ENCODE measurements at places on chromosomes 13 and 19.
A peak's percentile ranks its signal among the peaks of the same experiment; 100 is the strongest.

GRCh38 chr13:89372193-89372592 is 1701.0 kb downstream of the SLITRK5 start:
- DNase-seq: no peak

- DNase-seq: no peak
These were observed 14.3 kb upstream of the FKRP start for GRCh38 chr19:46731584-46731983.

DNA sequence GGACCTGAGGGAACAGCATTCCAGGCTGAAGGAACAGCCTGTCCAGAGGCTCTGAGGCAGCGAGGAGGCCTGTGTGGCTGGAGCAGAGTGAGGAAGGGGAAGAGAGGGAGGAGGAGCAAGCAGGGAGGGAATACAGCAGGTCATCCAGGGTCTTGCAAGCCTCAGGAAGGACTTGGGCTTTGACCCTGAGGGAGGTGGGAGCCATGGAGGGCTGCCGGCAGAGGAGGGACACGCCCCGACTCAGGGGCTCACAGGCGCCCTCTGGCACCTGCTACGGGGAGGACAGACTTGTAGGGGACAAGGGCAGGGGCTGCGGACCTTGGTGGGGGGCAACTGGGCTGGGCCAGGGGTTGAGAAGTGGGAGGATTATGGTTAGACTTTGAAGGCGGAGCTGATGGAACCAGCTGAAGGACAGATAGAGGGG is 4.7 kb downstream of the TINCR start:
- no peak for DNase-seq

DNA sequence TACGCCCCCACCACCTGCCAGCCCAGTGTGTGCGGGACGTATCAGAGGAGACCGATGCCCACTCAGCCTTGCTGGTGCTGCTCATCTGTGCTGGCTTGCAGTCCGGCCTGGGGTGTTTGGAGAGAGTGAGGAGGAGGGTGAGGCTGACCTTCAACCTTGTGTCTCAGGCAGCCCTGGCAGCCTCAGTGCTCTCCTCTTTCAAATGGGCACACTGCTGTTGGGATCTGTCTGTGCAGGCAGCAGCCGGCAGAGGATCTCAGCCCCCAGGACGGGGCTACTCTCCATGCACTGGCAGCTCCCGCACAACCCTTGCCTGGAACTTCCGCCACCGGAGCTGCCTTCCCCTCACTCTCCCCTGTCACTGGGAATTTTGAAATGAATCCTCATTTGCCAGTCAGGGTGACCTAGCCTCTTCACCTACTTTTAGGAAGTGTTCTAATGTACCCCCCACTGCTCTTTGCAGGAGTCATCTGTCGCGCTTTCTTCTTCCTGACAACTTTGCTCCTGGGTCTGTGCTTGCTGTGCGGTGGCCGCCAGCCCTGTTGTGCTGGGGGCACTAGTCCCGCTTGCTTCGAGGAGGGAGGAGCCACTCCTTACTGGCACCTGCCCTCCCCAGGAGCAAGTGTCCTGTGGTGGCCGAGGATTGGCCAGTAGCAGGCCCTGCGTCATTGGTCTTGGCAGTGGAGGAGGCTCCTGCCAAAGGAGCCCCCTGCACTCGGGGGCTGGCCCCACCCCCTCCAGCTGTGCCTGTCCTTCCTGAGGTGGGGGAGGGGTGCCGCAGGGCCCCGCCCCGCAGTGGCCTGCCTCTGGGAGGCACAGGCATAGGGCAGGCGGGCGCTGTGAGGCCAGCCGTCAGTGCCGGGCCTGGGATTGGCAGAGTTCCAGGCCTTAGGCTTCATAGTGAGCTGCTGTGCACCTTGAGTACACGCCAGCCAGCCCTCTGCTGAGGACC is 53.4 kb downstream of the TSSK6 start:
- DNase-seq: peak; percentile 21

DNA sequence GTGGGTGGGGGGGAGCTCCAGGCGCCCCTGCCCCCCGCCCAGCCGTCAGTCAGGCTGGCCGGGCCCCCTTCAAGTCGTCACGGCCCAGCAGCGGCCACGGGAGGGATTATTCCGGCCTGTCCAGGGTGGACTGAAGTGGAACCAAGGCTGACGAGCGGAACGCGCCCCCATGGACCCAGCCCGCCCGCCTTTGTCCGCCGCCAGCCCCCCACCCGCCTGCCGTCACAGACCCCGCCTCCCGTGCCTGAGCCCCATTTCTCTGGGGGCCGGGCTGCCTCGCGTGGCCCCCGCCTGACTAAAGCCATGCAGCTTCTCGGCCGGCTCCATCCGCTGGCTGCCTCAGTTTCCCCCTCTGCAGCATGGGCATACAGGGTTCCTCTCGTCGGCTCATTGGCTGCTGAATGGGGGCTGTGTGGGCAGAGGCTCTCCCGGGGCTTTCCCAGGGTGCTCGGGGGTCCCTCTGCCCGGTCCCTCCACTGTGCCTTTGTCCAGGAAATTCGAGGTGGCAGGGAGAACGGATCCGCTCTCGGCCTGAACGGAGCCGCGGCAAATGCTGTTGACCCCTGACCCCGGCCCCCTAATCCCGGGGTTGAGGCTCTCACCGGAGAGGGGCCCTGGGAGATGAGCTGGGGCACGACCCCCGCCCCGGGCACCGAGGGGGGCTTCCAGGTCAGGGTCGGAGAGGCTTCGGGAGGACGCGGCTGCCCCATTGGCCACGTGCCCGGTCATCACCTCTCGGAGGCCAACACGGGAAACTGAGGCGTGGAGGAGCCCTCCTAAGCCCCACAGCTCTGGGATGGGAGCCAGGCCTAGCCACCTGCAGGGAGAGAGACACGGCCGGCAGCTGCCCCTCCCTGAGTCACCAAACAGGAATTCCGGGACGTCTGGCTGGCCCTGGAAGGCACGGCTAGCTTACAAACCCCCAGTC is 27.4 kb downstream of the EFNA2 start:
- DNase-seq: peak; percentile 28

- DNase-seq: no peak
These were observed 3.7 kb downstream of the LILRB3 start for GRCh38 chr19:54218960-54219661.

DNA sequence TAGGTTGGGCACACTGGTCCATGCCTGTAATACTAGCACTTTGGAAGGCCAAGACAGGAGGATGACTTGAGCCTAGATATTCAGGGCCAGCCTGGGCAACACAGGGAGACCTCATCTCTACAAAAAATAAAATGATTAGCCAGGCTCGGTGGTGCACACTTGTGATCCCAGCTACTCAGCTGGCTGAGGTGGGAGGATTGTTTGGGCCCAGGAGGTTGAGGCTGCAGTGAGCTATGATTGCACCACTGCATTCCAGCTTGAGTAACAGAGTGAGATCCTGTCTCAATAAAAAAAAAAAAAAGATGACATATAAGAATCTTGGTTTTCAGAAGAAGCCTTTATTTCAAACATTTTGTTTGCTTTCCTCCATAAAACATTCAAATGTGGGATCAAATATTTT is 178.0 kb downstream of the LIG4 start:
- DNase-seq: no peak

- DNase-seq: no peak
These were observed 167.4 kb downstream of the SLITRK6 start for GRCh38 chr13:85631801-85632200.

DNA sequence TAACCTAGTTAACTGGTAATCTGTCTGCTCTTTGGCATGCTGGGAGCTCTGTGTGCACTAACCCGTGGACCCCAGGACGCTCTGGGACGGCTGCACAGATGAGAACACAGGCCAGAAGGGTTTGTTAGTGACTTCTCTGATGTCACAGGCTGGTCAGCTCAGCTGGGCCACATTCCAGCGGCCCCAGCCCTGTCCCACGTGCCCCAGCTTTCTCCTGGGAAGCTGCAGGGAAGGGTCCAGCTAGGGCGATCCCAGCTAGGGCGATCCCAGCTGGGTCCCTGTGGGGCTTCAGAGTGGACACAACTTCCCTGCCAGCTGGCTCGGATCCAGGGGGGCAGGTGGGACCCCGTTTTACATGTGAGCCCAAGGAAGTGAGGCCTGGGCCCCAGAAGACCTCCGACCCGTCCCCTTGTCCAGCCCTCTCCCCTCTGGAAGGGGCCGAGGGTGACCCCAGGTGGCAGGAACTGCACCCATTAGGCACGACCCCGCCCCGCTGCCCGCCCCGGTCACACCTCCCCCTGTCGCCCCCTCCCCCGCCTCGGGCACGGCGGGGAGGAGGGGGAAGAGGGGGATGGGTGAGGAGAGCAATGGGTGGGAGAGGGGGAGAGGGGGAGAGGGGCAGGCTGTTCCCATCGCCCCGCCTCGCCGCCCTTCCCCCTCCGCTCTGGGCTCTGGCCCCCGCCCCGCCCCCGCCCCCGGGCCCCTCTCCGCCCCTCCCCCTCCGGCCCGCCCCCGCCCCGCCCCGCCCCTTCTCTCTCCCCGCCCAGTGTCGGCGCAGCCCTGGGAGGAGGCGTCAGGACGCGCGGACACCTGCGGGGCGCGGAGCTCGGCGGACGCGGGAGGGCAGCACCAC is 75.2 kb upstream of the MCF2L start:
- peak; percentile 46 for DNase-seq

DNA sequence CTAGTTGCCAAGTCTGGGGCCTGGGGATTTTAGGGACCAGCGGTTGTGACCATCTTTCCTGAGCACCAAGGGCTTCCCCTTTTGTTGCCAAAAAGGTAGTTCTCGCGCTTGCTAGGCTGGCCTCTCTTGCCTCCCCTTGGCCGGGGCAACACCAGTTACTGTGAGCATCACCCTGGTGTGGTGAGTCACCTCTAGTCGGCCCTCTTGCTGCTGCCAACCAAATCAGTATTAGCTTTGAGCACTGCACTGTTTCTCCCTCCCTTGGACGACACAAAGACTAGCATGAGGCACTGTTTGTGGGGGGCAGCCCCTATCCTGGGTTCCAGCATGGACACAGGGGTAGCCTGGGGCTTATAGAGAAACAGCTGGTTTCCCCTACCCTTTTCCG is 6.9 kb downstream of the SYDE1 start:
- no peak for DNase-seq

DNA sequence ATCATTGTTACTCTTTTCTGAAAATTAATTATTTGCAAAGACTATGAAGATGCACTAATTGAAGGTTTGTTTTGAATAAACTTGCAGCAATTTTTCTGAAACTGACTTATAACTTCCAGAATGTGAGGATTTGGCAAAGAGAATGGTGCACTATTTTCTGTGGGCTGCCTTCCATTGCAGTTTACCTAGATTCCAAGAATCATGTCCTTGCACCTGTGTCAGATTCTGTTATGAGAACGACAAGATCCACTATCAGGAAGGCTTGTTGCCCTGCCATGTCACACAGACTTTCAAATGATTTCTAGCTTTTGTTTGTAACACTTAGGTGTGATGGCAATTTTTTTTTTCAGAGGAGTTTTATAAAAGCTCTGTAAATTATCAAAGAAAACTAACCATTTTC is 5.6 kb upstream of the SLAIN1 start:
- DNase-seq: no peak

DNA sequence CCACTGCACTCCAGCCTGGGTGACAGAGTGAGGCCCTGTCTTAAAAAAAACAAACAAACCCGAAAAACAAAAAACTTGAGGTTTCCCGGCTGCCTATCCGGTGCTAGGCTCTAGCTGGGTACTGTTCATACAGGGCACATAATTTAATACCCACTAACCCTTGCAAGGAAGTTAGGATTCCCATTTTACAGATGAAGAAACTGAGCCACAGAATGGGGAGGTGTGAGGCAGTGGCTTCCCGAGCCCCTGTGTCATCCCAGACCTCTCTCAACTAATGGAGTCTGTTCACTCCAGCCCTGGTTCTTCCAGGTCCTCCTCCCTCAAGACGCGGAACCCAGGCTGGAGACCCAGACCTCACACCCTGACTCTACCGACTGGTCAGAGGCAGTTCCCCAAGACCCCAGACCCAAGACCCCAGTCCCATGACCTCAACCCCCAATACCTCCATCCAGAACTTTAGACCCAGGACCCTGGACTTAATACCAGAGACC is 576 bp downstream of the APBA3 start:
- no peak for DNase-seq

- DNase-seq: no peak
These were observed 133.9 kb downstream of the IRS2 start for GRCh38 chr13:109652531-109652930.

DNA sequence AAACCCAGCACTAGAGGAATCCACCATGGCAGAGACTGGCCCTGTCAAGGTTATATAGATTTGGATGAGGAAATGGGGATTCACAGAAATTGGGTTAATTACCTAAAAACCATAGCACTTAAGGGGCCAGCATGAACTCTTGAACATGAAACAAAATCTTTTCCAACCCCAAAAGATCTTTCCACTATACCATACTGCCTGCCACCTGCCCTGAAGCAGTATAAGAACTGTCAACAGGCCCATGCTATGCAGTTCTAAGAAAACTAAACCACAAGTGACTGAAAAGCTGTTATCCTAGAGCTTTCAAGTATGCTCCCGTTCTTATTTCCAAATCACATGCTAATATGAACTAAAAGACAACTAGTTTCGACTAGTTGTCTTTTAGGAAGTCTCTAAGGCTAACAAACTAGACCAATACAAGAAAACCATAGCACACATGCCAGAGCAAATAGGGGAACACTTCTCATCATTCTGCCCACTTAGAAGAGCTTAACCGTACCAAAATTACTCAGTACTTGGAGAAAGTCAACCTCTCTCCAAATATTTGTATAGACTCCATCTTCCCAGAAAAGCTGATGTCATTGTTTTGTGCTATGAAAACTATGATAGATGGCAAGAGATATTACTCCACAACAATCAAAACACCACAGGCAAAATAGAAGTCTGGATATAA is 27.5 kb downstream of the HSPH1 start:
- DNase-seq: no peak

DNA sequence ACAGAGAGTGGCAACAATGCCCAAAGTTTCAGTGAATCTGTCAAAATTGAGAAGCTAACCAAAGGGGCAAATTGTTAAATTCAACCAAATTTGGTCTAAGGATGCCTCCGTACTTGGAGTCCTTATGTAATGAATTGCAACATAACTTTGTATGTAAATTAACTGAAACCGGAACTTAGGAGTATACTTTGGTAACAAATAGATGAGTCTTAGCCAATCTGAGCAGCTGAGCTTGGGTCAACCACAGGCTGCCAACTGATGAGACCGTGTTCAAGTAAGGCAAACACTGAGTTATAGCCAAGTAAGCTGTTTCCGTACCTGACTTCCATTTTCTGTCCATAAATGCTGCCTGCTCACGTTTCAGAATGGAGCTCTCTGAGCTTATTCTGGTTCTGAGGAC is 5.3 kb downstream of the VWA8 start:
- no peak for DNase-seq

- no peak for DNase-seq
These were observed 2.9 kb downstream of the CD37 start for GRCh38 chr19:49338023-49338677.

DNA sequence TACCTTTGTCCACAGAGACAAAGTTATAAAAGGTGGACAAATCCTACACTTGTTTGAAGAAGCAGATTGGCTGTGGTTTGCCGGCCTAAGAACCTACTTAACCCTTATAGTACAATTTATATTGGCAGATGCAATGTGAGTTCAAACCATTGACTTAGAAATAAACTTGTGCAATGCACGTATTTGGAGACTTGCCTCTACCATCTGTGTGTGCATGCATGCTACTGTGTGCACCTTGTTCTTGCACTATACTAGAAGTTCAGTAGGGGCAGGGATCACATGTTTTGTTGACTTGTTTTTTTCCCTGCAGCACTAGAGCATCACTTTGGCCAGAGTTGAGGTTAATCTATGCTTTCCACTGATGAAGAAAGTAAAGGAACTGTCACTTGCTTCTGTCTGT is 163.1 kb upstream of the SERP2 start:
- DNase-seq: no peak

All from COLO829 (cell line).